ENCODE measurements at places on chromosomes 1 and 21.

DNA sequence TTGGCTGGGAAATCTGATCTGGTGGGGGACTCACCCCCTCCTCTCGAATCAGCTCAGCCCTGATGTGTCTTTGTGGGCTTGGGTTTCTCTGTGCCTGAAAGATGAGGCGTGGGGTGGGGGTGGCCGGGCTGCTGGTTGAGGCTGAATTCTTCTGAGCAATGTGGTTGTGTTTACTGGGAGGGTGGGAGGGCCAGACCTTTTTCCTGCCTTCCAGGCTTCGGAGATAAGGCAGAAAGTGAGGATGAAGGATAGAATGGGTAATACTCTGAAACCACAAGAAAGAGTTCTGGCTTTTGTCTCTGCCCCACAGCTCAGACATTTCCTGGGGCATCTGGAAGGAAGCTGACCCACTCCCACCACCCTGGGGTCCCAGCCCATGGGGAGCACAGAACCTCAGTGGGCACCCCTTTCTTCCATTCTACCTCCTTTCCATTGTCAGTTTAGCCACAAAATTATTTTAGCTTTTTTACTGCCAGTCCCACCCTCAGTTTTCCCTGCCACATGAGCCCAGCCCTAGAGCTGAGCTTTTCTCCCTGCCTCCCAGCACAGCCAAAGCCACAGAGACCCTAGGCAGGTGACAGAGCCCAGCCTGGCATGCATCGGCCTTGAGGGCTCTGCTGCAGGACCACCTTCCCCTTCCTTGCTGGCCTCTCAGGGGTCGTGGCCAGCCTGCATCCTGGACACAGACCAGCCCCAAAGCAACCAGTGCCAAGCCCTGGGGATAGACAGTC is 11.2 kb downstream of the ALX3 start:
- DNase-seq, result no peak

GRCh38 chr1:55079651-55080050 is 40.3 kb downstream of the PCSK9 start:
- DNase-seq, result no peak

- no peak for DNase-seq
Observed at GRCh38 chr1:245765230-245766000, 610.6 kb downstream of the KIF26B start.

- no peak for DNase-seq
Observed at GRCh38 chr1:16092097-16092922, 18.9 kb upstream of the FAM131C start.

GRCh38 chr1:200907611-200908097 is 13.0 kb downstream of the INAVA start:
- no peak for DNase-seq

DNA sequence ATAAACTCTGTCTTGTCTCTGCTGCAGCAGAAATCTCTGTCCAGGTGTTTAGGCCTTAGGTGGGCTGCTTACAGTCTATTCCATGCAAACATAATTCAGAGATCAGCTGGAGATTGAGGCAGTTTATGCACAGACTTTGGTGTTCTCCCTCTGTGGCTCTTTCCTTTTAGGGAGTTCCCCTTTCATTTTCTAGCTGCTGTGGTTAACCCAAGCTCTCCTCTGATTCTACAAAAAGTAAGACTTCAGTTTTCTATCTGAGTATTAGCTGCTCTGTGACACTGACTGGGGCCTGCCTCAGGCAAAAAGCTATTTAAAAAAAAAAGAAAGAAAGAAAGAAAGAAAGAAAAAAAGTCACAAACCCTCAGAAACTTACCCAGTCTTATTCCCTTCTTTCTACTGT is 211.1 kb downstream of the CAMTA1 start:
- no peak for DNase-seq

- DNase-seq, result no peak
Observed at GRCh38 chr1:65001231-65001792, 35.0 kb upstream of the JAK1 start.

GRCh38 chr1:234841281-234841680 is 231.3 kb upstream of the IRF2BP2 start:
- DNase-seq, result no peak

DNA sequence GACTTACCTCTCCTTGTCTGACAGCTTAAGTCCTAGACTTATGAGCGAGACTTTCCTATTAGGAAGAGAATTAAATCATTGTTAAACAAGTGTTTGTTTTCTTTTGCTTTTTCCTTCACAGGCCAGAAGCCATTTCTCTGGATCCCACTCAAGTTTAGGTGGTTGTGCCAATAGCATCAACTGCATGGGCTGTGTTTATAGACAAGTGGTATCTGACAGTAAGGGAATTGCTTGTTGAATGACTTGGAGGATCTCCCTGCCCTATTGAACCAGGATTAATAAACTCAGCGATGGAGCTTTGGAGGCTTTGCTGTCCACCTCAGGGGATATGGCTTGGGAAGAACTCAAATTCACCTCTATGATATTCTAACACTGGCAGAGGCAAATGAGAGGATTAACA is 43.7 kb downstream of the UTP25 start:
- DNase-seq, result no peak

All from neuronal stem cell (in vitro differentiated cells).